A549 (cell line): ENCODE measurements at places on chromosomes 16 and 17. TPM values are rescaled to one million over a fixed set of nuclear protein-coding genes. Genes with fewer than 3 reads are reported as not detected.

SMIM36 gene
- polyA plus RNA-seq = not detected in 3 replicates

MT1M gene
- not detected in 3 replicates for polyA plus RNA-seq

GP1BA gene
- polyA plus RNA-seq = not detected in 3 replicates

PDPR gene
- 13.1 to 13.7 TPM (median 13.4 TPM) in 3 replicates for polyA plus RNA-seq

TMC5 gene
- polyA plus RNA-seq = 8.3 to 11.1 TPM (median 9.5 TPM) in 3 replicates

MT4 gene
- polyA plus RNA-seq = not detected in 3 replicates

RMI2 gene
- polyA plus RNA-seq = 23.3 to 27.7 TPM (median 26.9 TPM) in 3 replicates

CSH1 gene
- not detected in 3 replicates for polyA plus RNA-seq

NPIPA3 gene
- polyA plus RNA-seq = 0.94 to 2.2 TPM (median 1.3 TPM) in 3 replicates

OR1F1 gene
- polyA plus RNA-seq = 0.20 to 0.34 TPM (median 0.31 TPM) in 3 replicates

CHRNE gene
- 0.12 to 0.14 TPM (median 0.13 TPM) in 3 replicates for polyA plus RNA-seq

SOCS3 gene
- polyA plus RNA-seq = 10.9 to 13.5 TPM (median 11.5 TPM) in 3 replicates

FBXW10 gene
- 3.2 to 5.0 TPM (median 3.8 TPM) in 3 replicates for polyA plus RNA-seq

SULT1A2 gene
- polyA plus RNA-seq = 0.09 to 0.18 TPM in 2 of 3 replicates, not detected in the other

CLEC18B gene
- polyA plus RNA-seq = 0.31 to 0.69 TPM (median 0.51 TPM) in 3 replicates

SLC2A4 gene
- polyA plus RNA-seq = 0.17 to 0.18 TPM (median 0.17 TPM) in 3 replicates

WSCD1 gene
- 0.96 to 1.6 TPM (median 0.96 TPM) in 3 replicates for polyA plus RNA-seq

AATF gene
- 120 to 124 TPM (median 120 TPM) in 3 replicates for polyA plus RNA-seq

FLYWCH1 gene
- polyA plus RNA-seq = 20.5 to 22.5 TPM (median 22.3 TPM) in 3 replicates

CRYM gene
- polyA plus RNA-seq = 0.94 to 0.98 TPM (median 0.94 TPM) in 3 replicates

CACNG4 gene
- polyA plus RNA-seq = 9.8 to 10.4 TPM (median 10.2 TPM) in 3 replicates

GALR2 gene
- 0.44 to 0.60 TPM (median 0.59 TPM) in 3 replicates for polyA plus RNA-seq
